Activated naive CD8-positive, alpha-beta T cell treated with anti-CD3 and anti-CD28 coated beads for 36 hours (primary cell): ENCODE measurements at places on chromosomes 1 and 21. TPM values are rescaled to one million over a fixed set of nuclear protein-coding genes. Genes with fewer than 3 reads are reported as not detected.

Gene CYP4A22
- total RNA-seq: not detected

- no peak for DNase-seq
These were observed 655.8 kb downstream of the BRINP3 start for GRCh38 chr1:189821833-189822232.

GRCh38 chr1:79974659-79975058 lies 968.1 kb upstream of the ADGRL4 start:
- DNase-seq: no peak

Gene C4BPA
- not detected for total RNA-seq

- no peak for DNase-seq
These were observed 4.4 kb downstream of the ST7L start for GRCh38 chr1:112614460-112615065.

DNA sequence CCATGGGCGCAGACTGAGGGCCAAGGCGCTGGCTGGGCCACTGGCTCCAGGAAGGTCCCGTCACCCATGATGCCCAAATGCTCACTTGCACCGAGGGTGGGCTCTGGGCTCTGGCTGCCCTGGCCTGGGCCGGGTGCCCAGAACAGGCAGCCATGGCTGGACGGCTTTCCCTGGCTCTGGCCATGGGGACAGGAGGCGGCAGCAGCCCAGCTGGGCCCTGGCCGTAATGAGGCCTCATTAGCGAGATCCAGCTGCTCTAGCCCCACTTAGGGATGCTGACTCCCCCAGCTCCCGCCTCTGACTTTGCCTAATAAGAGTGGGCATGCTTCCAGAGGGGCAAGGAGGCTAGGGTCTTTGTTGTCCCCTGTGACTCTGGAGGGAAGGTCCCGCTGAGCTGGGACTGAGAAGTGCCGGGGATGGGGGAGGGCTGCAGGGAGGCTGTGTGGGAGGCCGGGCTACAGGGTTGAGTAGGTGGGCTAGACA lies 11.8 kb downstream of the SLC6A9 start:
- DNase-seq: no peak

Gene CASZ1
- 2.3 TPM for total RNA-seq

DNA sequence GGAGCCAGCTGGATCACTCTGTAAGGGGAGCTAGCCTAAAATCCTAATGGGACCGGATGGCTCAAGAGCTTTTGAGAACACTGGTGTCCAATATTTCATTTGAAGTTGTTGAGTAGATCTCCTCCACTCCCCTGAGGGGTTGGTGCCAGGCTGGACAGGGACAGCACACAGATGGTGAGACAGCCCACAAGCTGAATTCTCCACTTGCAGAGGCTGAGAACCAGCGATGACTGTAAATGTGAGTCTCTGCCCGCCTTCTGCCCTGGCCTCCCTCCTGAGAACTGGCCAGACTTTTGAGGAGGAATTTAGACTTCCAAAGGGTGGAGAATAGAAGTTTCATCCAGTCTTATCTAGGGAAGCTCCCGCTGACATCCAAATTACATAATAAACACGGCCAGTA lies 20.5 kb upstream of the COQ8A start:
- no peak for DNase-seq

DNA sequence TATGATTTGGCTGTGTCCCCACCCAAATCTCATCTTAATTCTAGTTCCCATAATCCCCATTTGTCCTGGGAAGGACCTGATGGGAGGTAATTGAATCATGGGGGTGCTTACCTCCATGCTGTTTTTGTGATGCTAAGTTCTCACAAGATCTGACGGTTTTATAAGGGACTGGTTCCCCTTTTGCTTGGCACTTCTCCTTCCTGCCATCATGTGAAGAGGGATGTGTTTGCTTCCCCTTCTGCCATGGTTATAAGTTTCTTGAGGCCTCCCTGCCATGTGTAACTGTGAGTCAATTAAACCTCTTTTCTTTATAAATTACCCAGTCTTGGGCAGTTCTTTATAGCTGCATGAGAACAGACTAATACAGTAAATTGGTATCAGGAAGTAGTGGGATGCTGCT lies 114.1 kb downstream of the ZNF648 start:
- no peak for DNase-seq
